Heart right ventricle (tissue), 16 donors: ENCODE measurements at places on chromosomes 1 and 21. TPM values are rescaled to one million over a fixed set of nuclear protein-coding genes. Genes with fewer than 3 reads are reported as not detected.

The PRSS38 gene
- not detected for total RNA-seq

The OR2G6 gene
- not detected for total RNA-seq

The HSD3B1 gene
- total RNA-seq = not detected

The AGT gene
- 64.4 TPM for total RNA-seq

The MTARC2 gene
- 22.6 TPM for total RNA-seq

The GPR157 gene
- total RNA-seq = 35.4 TPM

The SGIP1 gene
- total RNA-seq = 3.3 TPM

- DNase-seq = peak; percentile 19
These were observed 41.3 kb upstream of the PLA2G5 start for GRCh38 chr1:20028726-20029125.

DNA sequence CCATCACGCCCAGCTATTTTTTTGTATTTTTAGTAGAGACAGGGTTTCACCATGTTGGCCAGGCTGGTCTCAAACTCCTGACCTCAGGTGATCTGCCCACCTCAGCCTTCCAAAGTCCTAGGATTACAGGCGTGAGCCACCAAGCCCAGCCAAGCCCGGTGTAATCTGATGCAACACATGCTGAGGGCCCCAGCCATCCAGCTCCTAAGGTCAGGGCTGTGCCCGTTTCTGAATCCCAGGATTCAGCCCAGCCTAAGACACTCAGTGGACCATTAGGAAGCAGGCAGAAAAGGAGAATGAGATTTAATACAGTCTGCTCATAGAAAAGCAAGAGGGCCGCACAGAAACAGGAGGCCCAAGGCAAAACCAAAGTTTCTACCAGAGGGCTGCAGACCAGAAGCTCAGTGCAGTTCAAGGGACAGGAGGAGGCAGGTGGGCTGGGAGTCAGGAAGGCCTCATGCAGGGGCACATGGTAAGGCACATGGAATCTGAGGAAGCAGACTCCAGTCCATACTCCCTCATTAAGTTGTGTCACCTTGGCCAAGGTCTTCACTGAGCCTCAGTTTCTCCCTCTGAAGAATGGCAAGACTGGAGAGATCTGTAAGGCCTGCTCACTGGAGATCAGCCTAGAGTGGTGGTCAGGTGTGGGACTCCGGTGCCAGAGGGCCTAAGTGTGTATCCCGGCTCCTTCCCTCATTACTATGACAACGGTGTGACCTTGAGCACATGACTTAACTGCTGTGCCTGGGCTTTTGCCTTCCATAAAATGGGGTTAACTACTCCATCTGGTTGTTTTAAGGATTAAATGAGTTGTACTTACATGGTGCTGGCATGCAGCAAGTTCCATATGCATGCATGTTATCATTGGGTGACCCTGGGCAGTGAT lies 2.4 kb upstream of the ADAM15 start:
- no peak for DNase-seq

- no peak for DNase-seq
These were observed 55.8 kb upstream of the PRDX6 start for GRCh38 chr1:173421286-173421685.

DNA sequence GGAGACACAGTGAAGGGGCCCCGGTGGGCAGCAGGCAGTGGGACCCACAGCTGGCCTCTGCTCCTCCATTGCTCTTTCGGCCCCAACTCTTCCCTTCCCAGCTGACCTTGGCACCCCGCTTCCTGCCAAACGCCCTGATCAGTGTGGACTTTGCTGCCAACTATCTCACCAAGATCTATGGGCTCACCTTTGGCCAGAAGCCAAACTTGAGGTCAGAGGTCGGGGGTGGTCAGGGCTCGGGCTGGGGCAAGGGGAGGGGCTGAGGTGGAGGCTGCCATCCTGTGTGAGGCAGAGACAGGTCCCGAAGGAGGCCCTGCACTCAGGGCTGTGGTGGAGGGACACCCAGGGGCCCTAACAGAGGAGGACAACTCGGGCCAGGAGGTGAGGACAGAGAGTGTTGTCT lies 13.7 kb downstream of the PODN start:
- DNase-seq = peak; percentile 10

- no peak for DNase-seq
These were observed 324.9 kb downstream of the SIPA1L2 start for GRCh38 chr1:232305050-232305449.

DNA sequence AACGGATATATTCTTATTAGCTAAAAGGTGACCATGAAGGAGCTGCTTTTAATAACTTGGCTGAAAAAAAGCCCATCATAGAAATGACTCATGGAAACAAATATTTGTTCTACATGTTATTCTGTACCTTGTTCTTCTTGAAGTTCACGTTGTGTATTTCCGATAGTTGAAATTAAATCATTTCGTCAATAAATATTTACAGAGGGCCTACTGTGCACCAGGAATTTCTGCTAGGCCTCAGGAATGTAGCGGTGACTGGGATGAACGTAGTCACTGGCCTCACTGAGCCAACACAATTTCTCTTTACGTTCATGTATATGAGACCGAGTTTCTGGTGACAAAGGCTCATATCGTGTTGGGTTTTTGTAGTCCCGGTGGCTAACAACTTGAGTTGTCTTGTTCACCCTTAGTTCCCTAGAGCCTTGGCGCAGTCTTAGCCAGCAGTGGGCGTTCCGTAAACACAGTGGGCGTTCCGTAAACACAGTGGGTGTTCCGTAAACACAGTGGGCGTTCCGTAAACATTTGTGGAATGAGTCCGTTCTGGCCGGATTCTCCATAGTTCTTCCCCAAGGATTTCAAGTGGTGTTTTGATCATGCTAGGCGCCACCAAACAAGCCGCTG lies 53.2 kb upstream of the VAMP3 start:
- DNase-seq = no peak

DNA sequence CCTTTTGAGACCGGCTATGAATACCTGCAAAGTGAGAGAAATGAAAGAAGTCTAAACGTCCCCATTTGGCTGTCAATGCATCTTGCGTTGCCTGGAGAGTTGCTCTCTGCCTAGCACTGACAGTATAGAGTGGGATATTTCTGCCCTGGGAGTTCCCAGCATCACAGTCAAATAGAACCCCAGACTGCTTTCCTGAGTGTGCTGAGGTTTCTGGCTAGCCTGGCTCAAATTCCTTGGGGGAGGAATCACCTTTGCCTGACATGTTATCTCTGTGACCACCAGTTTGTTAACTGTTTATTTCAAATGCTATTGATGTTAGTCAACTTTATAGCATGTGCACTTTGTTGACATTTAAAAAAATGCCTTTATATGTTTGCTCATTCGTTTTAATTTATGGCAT lies 212.0 kb upstream of the FAM78B start:
- DNase-seq = no peak

DNA sequence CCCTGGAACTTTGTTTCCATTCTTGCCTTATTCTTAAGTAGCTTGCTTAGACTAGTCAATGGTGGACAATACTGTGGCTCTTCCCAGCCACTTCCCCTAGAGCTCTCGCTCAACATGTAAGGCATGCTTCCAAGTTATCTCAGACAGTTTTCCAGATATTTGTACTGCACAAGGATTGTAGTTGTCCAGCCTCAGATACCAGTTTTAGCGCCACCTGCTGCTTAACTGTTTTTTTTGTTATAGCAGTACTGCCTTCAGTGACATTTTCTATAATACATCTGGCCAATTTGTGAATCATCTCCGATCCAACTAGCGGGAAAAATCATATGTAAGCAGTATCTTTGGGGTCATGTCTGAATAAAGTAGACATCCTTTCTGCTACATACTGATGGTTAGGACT lies 346.7 kb upstream of the ADGRL4 start:
- DNase-seq = peak; percentile 33

DNA sequence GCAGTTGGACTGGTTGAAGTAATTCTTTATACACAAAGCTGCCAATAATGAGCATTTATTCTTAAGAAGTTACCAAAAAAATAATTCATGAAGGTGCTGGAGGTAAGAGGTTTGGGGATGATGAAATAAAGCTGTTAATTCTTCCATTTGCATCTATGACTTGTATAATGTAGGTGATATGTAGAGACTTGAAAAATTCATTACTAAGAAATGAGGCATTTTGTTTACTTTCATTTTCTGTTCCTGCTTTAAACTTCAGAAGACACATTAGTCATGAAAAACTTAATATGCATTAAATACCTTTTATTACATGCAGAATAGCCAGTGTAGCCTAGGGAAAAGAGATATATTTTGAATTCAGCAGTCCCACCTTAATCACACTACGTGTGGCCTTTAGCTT lies 214.2 kb downstream of the SLC44A5 start:
- no peak for DNase-seq

DNA sequence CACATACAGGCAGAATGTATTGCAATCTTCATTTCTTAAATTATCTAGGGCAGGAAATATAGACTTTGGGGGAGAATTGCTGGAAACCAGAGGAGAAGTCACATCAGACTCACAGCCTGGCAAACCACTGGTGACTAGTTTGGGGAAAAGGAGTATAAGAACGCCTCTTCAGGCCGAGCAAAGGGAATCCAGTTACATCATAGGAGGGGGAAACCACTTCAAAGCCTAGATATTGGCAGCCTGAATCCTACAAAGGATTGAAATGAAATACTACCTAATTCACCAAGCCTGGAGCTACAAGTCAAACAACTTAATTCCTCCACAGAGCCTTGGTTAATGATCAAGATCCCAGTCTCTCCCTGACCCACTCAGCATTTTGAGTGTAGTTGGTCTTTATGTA lies 121.7 kb downstream of the SLC30A10 start:
- no peak for DNase-seq

- DNase-seq = no peak
These were observed 110.0 kb downstream of the ASTN1 start for GRCh38 chr1:177054542-177054941.

- no peak for DNase-seq
These were observed 382 bp downstream of the TRMT1L start for GRCh38 chr1:185156288-185156853.

GRCh38 chr1:170836141-170836540 lies 99.2 kb upstream of the MROH9 start:
- no peak for DNase-seq

DNA sequence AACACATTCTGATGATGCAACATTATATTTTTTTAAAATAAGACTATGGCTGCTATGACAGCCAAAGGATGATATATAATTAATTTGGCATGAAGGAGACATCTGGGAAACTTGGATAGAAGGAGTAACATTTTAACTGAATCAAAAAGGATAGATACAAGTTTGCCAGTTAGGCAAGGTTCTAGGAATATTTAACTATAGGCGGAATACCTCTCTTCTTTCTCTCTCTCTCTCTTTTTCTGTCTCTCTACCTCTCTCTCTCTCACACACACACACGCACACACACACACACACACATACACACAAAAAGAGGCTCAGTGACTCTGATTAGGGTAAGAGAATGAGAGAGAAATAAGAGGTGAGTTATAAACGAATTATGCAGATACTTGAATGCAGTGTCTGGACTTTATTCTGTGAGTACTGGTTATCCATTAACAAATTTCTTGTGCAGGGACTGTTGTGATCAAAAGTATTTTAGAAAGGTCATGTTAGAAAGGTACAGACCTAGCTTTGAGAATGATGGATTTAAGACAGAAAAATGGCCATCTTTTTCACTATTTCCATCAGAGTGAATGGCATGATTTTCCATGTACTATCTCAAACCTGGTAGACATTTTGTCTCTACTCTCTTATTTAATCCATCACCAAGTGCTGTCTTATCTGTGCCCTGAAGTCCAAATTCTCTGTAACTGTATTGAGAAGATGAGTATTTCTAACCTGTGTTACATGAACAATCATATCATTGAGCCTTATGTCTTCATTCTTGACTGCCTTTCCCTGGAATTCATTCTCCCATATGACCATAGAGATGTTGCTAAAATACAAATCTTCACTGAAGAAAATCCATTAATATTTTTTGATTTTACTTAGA lies 1106.9 kb upstream of the ADGRL4 start:
- no peak for DNase-seq

DNA sequence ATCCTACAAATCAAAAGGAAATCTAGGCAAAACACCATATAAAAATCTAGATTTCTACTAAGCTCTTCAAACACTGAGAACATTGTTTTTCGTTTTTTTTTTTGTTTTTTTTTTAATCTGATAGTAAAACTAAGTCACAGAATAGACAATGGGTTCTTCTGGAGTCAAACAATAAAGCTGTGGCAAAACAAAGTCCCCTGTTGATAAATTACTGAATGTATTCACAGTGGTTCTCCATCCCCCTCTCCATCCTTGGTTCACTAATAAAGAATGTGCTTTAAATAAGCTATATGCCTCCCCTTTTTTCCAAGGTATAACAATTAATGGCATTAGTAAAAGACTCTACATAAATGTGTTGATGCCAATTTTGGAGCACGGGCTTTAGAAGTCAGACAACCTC lies 16.7 kb upstream of the ATP1B1 start:
- DNase-seq = no peak

GRCh38 chr1:205774198-205775014 lies 876 bp downstream of the RAB29 start:
- DNase-seq = no peak

GRCh38 chr1:24481101-24481500 lies 21.5 kb upstream of the RCAN3 start:
- peak; percentile 5 for DNase-seq

- no peak for DNase-seq
These were observed 9.3 kb downstream of the SLAMF7 start for GRCh38 chr1:160748181-160748877.

GRCh38 chr21:27645285-27645684 lies 678.4 kb upstream of the ADAMTS5 start:
- DNase-seq = no peak

GRCh38 chr1:65172936-65173690 lies 25.1 kb downstream of the AK4 start:
- no peak for DNase-seq

- no peak for DNase-seq
These were observed 22.5 kb downstream of the INTS3 start for GRCh38 chr1:153750026-153750995.
